Stimulated activated CD8-positive, alpha-beta memory T cell treated with anti-CD3 and anti-CD28 coated beads, Interleukin-12 subunit alpha, Interleukin-12 subunit beta, amount 100 ng/mL, for 4 hours (primary cell): ENCODE measurements at places on chromosomes 3 and 15.

- DNase-seq, result no peak
Measured at GRCh38 chr15:59436774-59437141, 1.2 kb upstream of the FAM81A start.

- no peak for DNase-seq
Measured at GRCh38 chr3:152443212-152444023, 174.7 kb downstream of the MBNL1 start.

DNA sequence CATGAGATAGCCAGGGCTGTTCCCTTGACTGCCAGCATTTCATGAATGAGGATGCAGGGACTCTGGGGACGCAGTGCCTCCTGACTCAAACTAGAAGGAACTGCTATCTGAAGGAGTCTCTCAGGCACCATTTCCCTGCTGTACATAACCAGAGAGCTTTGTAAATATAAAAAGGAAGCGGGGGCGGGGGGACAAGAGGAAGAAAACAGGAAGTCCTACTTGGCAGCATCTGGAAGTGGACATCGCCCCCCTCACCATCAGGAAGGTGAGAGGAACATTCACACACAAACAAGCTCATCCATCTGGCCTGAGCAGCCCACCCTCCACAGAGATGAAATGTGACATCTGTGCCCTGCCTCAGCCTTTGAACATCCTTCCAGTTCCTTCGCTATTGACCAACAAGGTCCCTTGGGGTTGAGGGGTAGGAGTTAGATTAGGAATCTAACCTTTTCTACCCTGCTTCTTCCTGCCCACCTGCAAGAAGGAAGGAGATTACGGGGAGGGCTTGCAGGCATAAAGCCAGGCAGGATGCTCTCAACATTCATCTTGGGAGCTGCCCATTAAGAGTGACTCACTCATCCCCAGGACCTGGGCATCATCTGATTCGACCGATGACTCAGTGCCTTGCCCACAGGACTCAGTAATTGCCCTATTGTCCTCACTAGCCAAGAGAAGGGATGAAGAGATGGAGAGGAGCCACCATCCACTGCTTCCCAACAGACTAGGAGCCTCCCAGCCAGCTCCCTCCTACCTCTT, 31.9 kb downstream of the SH3BP5 start:
- DNase-seq, result no peak

DNA sequence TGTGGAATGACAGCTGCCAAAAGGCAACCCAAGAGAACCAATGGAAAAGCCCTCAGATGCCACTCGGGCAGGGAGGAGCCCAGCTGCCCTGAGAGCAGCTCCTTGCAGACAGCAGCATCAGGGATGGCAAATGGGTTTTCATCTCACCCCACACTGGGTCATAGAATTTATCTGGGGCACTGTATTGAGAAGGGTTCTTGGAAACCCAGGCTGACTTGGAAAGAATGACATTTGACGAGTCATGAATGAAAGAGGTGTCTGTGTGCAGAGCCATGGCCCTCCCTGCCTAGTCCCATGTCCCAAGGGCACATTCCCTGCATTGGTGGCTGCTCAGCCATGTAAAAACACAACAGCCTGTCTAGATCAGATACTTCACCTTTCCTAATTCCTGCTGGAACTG, 157.9 kb upstream of the BHLHE40 start:
- DNase-seq, result no peak

GRCh38 chr3:114092151-114093015, 35.8 kb downstream of the QTRT2 start:
- DNase-seq, result no peak

DNA sequence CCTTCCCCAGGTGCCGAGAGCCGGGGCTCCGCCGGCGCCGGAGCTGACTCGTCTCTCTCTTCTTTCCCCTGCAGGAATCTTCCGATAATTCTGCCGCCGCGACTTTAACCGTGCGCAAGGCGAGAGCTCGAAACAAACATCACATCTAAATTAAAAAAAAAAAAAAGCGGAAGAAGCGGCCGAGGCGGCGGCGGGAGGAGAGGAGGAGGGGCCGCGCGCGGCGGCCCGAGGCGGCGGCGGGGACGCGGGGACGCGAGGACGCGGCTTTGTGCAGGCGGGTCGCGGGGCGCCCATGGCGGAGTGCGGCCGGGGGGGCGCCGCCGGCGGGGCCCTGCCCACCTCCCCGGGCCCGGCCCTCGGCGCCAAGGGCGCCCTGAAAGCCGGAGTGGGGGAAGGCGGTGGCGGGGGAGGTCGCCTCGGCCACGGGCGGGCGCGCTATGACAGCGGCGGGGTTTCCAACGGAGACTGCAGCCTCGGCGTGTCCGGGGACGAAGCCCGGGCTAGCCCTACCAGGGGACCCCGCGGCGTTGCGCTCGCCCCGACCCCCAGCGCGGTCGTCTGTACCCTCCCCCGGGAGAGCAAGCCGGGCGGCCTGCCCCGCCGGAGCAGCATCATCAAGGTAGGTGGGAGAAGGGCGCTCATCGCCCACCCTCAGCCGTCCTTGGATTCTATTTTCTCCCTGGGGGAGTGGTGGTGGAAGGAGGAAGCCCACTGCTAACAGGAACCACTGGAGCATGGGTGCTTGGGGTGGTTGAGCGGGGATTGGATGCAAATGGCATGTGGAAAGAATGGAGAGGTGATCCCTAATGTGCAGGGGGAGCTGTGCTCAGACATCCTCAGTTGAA, at the start of gene PLCL2:
Gene PLCL2 (plus strand): TSS at position 208 of the 845 bp plus-strand sequence. CDS start 85 bp downstream, at position 293.
- DNase-seq, result peak; percentile 51

DNA sequence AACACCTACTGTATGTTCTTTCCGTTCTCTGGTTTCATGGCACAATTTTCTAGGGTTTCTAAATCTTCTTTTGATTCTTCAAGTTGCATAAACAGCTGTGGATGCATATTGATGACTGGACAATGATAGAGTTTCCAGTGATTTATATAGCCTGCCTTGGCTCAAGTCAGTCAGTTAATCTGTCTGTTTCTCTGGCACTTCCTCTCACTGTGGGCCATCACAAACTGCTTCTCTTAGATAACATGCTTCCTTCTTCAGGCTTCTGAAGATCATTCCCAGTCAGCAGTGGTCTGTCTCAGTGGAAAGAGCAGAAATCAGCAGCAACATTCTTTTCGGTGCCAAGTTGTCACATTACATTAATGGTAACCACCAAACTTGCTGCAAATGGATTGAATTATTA, 207.2 kb downstream of the RYR3 start:
- DNase-seq, result no peak

- no peak for DNase-seq
Measured at GRCh38 chr3:32435911-32436815, 44.5 kb downstream of the CMTM7 start.

DNA sequence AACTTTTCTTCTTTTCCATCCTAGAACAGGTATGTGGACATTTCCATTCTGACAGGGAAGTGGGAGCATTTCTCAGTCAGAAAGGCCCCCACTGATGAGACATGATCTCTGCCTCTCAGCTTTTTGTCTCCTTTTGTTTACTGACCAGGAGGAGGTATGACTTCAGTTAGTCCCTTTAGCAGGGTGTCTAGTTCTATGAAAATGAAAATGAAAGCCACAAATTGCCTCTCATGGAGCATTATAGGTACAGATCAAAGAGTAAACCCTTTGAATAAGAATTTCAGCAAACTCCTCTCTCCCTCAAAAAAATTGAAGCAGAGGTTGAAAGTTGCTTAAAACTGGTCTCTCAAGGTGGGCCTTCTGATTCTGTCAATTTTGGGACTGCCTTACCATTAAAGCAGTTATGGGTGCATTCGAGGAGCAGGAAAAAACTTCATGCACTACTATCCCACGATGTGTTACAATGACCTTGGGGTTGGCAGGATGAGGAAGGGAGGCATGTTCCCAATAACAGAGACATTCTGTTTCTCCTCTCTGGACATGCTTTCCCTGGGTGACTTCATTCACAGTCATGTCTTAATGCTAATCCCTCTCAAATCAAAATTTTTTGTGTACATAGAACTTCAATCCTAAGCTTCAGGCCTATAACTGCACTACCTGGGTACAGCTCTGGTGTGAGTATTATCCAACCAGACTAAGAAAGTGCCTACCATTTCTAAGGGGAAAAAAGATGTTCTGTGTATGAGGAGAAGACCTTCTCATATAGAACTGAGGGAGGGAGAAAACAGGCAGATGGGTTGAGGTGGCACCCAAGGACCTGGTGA, 50.6 kb upstream of the TBC1D23 start:
- DNase-seq, result no peak

GRCh38 chr15:80199366-80199765, 46.6 kb downstream of the FAH start:
- no peak for DNase-seq
